ENCODE measurements at places on chromosomes 1 and 21.

DNA sequence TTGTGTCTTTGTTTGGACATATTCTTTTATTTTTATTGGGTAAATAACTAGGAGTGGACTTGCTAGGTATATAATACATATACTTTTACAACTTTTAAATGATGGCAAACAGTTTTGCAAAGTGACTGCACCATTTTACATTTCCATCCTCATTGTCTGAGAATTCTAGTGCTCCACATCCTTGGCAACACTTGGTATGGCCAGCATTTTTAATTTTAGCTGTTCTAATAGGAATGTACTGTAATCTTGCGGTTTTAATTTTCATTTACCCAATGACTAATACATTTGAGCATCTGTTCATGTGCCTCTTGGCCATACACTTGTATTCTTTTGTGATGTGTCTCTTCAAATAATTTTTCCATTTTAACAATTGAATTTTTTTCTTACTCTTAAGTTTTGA is 37.0 kb upstream of the ATP6V1G3 start:
- peak; percentile 79 for DNase-seq

DNA sequence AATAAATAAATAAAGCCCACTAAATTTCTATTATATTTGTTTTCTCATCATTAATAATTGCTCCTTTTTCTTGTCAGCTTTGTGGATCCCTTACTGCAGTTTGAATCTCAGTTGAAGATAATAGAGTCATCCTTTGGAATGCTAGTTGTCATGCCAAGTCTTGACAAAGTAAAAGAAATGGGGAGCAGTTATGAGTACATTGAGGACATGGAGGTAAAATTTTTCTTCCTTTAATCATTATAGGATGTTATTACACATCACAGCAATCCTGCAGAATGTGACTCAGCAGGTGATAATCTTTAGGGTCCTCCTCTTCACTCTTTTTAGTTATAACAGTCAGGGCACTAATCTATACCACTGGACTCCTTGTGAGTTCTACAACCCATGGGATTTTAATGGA is 24.1 kb downstream of the MROH9 start:
- no peak for DNase-seq

- no peak for DNase-seq
Observed at GRCh38 chr1:56816264-56816663, 2.9 kb downstream of the FYB2 start.

DNA sequence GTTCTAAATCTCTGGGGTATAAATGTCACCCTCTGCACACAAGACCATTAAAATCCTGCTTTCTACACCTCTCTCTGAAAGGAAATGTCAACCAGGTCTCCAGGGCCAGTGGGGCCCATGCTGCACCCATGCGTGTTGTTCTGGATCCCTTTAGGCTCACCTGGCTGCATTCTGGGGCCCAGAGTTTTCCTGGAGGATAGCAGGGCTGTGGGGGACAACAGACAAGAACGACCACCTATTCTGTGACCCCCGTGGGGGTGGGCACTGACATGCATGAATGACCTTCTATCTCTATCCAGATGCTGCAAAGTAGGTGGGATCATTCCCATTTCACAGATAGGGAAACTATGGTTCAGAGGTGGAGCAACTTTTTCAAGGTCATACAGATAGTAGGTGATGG is 41.6 kb downstream of the TNNT2 start:
- no peak for DNase-seq

- DNase-seq = no peak
Observed at GRCh38 chr1:162992945-162993344, 76.2 kb upstream of the RGS4 start.

DNA sequence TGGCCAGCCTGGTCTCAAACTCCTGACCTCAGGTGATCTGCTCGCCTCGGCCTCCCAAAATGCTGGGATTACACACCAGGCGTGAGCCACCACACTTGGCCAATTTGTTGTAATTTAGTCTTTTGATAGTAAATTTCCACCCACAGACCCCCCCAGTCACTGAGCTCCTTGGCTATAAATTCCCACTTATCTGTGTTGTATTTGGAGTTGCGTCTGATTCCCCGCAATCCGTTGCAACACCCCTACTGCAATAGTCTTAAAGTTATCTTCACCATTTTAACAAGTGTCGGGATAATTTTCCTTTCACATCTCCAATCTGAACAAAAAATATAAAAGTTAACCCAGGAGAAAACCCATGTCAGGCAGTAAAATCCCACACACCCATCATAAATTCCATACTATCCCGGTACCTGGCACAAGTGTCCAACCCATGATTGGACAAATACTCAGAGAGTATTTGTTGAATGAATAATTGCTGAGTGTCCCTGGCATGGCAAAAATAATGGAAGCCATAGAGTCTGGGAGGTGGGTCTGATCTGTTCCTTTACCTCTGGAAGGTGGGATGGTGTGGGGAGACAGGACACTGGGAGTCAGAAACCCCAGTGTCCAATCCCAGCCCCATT is 9.3 kb upstream of the CNR2 start:
- no peak for DNase-seq

Measured in AG04449 (cell line).